Esophagus squamous epithelium (tissue), 5 donors: ENCODE measurements at places on chromosomes 5 and 9. TPM values are rescaled to one million over a fixed set of nuclear protein-coding genes. Genes with fewer than 3 reads are reported as not detected.

GRCh38 chr5:73204332-73204731 is 31.3 kb downstream of the TMEM174 start:
- no peak for DNase-seq

DNA sequence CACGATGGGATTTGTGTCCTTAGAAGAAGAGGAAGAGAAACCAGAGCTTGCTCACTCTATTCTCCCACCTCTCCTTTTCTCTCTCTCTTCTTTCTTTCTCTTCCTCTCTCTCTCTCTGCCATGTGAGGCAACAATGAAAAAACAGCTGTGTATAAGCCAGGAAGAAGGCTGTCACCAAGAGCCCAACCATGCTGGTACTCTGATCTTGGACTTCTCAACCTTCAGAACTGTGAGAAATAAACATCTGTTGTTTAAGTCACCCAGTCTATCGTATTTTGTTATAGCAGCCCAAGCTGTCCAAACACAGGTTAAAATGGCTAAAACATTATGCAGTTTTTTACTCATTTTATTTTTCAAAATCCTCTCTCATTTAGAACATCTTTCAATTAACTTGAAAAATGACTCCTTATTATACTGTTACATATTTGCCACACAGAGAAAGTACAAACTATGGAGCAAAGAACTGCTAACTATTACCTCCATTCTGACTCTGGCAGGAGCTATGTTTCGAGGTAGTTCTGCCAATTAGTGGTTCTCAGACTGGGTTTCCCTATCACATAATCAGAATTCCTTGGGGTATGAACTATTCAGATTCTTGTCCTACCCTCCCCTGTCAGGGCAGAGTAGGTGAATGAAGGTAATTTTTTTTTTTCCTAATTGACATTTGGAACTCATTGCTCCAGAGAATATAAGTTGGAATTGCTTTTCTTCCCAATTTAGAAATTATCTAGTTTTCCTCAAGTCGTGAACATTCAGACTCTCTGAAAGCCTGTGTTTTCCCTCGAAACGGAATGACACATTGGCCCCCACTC is 434.6 kb downstream of the ENC1 start:
- DNase-seq = no peak

DNA sequence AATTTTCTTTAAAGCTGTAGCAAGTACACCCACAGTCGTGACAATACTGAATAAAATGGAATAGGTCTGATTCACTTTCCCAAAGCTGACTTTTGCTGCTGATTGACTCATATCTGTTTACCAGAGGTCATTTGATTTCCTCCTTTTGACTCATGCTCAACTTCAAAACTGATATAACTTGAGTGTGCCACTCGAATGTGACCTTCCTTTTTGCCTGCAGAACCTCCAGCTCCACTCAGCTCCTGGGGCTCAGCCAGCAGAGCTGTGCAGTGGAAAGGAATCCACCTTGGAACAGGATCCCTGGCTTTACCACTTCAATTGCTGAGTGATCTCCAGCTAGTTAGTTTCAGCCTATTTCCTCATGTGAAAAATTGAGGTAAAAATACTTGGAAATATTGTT is 84.1 kb downstream of the FEM1C start:
- DNase-seq = no peak

The GRIA1 gene
- total RNA-seq = not detected

DNA sequence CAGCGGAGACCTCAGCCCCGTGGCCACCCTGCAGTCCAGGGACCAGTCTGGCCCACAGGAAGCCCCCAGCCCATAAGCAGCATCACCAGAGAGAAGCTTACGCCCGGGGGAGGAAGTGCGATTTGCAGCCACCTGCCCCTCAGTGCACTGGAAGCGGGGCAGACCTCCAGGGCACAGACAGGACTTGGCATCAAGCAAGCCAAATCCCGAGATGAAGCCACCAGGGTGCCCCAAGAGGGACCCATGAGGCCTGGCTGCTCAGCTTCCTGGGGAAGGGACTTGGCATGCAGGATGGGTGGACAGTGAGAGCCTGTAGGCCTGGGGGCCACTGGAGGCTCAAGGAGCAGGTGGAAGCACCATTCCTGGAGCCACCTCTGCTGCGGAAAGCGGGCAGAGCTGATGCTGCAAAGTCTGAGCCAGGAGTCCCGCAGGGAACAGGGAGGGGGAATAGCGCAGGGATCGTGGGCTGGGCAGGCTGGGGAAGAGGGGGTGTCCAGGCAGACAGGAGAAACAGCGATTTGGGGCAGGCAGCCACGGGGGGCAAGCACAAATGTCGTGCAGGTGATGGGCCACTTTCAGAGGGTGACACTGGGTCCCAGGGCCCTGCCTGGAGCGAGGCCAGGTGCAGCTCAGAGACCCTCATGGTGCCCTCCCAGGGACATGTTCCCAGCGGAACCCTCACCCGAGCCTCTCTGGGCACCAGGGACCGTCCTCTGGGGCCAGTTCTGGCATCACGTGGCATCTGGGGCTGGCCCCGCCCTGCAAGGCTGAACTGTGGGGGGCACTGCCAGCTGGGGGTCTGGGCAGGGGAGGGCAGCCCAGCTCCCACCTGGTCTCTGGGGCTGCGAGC is 3.2 kb downstream of the LRRC26 start:
- no peak for DNase-seq

The SLC36A3 gene
- total RNA-seq = not detected

- no peak for DNase-seq
These were observed 51.6 kb upstream of the FBXW11 start for GRCh38 chr5:172058088-172058487.

DNA sequence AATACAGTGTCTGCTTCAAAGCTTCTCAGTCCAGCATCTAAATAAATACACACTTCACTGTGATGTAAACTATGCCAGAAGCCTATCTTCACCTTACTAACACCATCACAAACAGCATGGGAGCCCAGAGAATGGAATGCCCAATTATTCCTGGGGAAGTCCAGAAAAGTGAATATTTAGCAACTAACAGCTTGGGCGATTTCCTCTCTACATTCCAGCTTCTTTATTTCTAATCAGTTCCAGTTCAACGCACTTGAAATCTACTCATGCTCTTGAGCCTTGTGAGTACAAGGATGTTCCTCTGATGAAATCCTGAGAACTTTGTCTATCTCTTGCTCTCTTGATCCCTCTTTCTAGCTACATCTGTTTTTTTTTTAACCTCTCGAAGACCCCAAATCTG is 100.4 kb upstream of the C9orf72 start:
- no peak for DNase-seq

The GLRA1 gene
- total RNA-seq = not detected

GRCh38 chr9:118482306-118482705 is 778.1 kb downstream of the TLR4 start:
- no peak for DNase-seq

The DAB2 gene
- 0.95 TPM for total RNA-seq

GRCh38 chr5:78760770-78761169 is 112.2 kb upstream of the LHFPL2 start:
- DNase-seq = no peak

The PCDHA7 gene
- 0.15 TPM for total RNA-seq

DNA sequence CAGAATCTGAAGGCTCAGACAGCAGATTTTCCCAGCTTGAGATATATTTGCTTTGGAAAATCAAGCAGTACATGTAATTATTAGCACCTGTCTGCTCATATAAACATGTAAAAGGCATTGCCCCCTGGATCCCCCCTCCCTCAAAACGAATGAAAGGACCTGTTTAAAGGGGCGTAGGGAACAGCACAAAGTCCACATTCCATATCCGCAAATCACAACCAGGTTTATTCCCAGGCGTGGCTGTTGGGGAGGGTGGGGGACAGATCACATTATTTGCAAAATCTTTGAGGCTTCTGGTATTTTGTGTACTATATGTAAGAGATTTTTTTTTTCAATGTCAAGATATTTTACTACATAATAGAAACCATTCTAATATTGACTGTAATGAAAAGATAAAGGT is 8.7 kb upstream of the MRPS2 start:
- DNase-seq = no peak

DNA sequence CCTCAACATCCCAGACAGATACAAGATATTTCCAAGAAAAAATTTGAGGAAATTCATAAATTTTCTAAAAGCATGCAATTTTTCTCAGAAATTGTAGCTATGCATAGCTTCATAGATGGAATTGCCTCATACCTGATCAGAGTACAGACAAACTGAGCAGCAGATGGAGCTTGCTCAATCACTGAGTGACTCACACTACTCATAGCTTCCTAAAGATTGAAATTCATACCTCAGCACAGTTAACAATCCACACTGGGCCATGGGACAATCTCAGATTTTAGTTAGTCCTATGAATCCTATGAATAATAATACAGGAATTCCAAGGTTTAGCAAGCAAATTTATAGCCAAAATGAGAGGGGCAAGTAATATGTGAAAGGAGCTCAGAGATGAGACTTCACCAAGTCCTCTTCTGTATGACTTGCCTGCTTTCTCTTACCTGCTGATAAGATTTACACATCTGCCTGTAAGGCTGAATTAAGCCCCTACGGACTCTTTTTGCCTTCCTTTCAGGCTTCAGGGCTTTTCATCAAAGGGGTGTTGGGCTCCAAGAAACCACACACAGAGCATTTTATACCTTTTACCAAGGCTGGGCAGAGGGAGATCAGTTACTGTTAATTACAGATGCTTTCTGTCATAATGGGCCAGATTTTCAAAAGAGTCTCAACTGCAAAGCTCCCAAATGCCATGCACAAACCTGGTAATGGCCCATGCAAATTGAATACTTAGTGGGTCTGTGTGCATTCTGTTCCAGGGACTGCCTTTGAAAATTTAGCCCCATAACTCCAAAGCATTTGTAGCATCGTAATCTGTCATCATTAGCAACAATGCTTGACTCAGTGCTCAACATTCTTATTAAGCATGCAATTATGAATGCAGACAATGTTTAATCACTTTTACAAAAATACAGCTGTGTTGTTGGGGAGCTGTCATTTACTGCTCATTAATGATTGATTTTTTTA is 439.3 kb downstream of the DTWD2 start:
- DNase-seq = no peak

- no peak for DNase-seq
These were observed 95.1 kb downstream of the PBX3 start for GRCh38 chr9:125842242-125842641.

The SLC34A1 gene
- 0.47 TPM for total RNA-seq

The PDZD2 gene
- total RNA-seq = 13.7 TPM

- DNase-seq = no peak
These were observed 30.4 kb downstream of the RNF145 start for GRCh38 chr5:159178978-159179377.

DNA sequence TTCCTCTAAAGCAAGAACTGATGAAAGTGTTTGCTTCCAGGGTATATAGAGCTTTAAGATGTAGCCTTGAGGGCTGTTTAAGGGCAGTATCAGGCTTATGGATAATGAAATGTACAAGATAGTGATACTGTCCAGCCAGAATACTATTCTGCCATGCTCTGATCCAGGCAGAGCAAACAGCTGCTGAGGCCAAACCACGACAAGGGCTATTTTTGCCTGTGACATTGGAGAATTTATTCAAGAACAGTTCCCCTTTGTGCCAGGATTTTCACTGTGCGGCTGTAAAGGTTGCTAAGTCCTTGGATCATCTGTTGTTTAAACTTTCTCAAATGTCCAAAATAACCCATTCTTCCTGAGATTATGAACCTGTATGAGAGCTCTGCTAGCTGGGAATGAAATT is 70.4 kb downstream of the OTP start:
- DNase-seq = no peak

The TSSK1B gene
- total RNA-seq = 0.15 TPM

The AHRR gene
- 1.0 TPM for total RNA-seq

DNA sequence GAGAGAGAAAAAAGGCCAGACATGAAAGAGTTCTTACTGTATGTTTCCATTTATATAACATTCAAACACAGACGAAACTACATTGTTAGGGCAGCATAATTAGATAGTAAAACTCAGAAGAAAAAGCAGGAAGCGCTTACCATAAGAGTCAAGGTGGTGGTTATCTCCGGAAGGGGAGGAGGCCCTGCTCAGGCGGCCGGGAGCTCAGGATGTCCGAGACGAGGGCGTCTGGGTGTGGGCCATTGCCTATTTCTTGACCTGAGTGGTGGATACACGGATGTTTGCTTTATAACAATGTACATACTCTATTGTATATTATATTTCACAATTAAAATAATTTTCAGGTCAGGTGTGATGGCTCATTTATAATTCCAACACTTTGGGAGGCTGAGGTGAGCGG is 80.9 kb upstream of the COL5A1 start:
- no peak for DNase-seq

The SMAD5 gene
- 49.6 TPM for total RNA-seq

GRCh38 chr5:177025101-177025601 is 2.7 kb downstream of the ZNF346 start:
- DNase-seq = no peak

GRCh38 chr5:76684756-76685519 is 31.0 kb upstream of the F2R start:
- no peak for DNase-seq

DNA sequence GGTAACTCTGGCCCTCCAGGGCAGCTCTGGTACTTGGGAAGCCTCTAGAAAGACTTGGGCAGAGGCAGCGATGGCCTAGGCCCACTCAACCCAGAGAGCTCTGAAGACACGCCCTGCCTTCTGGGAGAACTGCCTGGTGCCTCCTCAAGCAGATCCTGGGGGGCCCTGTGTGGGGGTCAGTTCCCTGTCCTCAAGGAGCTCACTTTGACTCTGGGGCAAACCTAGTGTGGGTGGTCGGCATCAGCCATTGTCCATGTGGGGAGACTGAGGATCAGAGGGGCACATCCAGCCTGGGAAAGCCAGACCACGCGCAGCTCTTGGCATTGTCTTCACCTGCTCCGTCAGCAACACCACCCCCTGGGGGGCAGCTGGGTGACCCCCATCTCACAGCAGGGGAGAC is 28.0 kb downstream of the ABO start:
- no peak for DNase-seq

DNA sequence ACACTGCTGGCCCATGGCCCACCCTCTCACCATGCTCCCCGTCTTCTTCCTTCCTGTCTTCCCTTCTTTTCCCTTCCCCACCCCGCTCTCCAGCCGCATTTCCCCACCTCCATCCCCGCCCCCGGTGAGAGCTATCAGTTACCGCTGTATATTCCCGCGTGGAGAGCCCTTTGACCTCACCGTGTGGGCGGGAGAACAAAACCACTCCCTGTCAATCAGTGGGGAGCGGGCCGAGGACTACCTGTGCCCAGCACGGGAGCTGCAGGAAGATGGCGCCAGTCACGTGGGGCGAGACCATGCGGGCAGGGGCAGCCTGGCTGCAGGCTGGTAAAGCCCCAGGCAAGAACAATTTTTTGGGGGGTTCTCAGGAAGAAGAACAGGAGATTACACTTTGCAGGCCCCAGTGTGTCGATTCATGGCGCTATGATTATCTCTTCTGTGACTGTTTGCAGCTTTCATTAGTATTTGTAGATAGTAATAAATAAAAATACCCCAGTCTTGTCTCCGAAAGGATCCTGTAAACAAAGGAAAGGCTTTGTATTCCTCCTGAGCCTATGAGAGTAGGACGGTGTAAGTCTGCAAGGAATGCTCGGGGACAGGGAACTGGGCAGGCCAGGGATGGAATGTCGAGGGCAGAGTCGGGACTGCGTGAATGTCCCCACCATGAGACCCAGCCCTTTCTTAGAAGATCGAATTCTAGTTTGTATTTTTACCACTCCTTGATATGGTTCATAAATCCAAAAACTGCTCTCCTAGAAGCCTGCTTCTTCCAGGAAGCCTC is 14.8 kb upstream of the DMRT1 start:
- DNase-seq = no peak
